NCI-H748 treated with DMSO at 0.1 percent for 48 hours (cell line): ENCODE measurements at places on chromosomes 3 and 15.

- no peak for DNase-seq
Observed at GRCh38 chr3:16398648-16399047, 114.9 kb downstream of the RFTN1 start.

DNA sequence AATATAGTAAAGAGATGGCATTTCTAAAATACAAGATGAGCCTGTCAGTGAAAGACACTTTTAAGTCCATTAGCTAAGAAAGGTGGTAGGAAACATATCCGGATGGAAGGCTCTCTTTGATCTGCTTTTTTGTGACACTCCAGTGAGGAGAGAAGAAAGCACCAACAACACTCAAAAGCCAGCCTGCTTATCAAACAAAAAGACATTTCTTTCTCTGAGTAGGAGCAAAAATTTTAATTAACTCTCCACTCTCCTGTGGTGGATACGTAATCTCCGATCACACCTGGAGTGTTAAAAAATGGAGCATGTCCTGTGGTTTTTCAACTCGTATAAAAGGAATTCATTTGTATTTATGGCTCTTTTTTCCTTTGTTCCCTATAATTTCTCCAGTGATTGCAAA, 65.3 kb downstream of the OXNAD1 start:
- no peak for DNase-seq

- no peak for DNase-seq
Observed at GRCh38 chr3:137854533-137855261, 90.6 kb downstream of the SOX14 start.

DNA sequence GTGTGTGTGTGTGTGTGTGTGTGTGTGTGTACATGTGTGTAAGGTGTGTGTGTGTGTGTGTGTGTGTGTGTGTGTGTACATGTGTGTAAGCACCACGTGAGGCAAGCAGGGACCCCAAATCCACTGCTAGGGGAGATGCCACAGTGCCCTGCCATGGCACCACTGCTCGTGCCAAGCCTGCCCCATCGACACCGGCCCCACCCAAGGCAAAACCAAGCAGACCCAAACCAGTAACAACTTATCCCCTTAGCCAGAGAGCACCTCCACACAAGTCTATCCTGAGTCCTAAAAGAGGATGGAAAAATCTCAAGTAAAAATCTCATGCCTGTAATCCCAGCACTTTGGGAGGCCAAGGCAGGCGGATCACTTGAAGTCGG, 45.1 kb downstream of the BDH1 start:
- no peak for DNase-seq

DNA sequence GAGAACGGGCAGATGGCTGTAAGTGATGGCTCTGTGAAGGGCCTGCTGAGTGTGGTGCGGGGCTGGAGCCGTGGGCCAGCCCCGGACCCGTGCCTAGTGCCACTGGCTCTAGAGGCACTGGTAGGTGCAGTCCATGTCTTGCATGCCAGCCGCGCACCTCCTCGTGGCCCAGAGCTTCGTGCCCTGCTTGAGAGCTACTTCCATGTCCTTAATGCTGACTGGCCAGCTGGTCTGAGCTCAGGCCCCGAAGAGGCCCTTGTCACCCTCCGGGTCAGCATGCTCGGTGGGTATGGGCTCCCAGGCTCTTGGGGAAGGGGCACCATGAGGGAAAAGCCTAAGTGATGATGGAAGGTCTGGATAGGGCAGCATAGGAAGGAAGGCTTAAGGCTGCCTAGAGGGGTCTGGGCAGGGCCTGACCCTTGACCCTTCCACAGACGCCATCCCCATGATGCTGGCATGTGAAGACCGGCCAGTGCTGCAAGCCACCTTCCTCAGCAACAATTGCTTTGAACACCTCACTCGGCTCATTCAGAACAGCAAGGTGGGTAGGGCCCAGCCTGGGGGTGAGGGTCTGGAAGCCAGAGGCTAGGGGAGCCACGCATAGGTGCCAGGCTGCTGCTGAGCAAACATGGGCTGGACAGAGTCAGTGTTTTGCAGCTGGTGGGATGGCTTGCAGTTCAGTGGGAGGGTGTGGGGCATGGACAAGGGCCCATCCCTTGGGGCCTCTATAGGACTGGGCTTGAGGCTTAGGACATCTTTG, 12.1 kb downstream of the NBEAL2 start:
- DNase-seq = no peak
